ENCODE measurements at places on chromosomes 16 and 17.

GRCh38 chr16:31385680-31386079 is 7.5 kb upstream of the ITGAD start:
- DNase-seq, result no peak

DNA sequence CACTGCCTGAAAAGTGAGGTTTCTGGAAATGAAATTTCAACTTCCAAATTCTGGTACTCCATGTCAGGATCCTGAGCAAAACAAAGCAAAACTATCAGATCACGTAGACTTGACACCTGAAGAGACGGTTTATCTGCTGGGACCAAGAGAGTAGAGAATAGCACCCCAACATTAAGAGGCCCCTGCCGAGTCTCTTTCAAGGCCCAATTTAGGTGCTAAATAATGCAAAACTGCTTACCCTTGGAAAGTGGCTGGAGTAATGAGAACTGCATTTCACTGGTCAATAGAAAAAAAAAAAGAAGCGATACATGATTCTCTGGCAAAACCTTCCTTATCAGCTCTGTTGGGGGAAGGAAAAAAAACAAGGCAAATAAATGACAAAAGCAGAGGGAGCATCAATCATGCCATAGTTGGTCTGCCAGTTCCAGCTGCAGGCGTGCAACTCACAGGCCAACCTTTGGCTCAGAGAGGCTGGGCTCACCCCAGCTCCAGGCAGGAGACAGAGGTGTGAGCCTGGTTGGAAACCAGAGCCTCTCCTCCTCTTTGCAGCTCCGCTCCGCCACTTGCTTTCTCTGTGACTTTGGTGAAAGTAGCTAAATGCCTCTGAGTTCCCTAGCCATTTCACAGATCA is 595.2 kb downstream of the TOX3 start:
- DNase-seq, result no peak

GRCh38 chr17:81930142-81931125 is 2.9 kb upstream of the MAFG start:
- no peak for DNase-seq

GRCh38 chr16:56643080-56643778 is 4.8 kb downstream of the MT1A start:
- peak; percentile 80 for DNase-seq

DNA sequence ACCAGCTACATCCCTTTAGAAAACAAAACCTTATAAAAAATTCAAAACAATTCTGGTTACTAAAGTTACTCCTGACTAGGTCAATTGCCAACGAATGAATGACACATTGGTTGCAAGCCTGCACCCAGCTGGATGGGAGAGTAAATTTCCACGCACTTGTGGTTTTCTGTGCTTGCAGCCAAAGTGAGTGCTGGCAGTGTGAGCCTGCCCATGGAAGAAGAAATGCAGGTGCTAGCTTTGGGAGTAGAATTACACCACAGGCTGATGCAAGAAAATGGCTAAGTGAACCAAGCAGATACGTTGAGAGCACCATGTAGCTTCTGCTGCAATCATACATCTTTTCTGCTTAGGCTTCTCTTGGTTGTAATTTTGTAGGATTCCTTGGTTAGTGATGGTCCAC is 74.6 kb downstream of the SYCE1L start:
- no peak for DNase-seq

GRCh38 chr16:56192986-56193945 is 2.0 kb downstream of the GNAO1 start:
- no peak for DNase-seq

DNA sequence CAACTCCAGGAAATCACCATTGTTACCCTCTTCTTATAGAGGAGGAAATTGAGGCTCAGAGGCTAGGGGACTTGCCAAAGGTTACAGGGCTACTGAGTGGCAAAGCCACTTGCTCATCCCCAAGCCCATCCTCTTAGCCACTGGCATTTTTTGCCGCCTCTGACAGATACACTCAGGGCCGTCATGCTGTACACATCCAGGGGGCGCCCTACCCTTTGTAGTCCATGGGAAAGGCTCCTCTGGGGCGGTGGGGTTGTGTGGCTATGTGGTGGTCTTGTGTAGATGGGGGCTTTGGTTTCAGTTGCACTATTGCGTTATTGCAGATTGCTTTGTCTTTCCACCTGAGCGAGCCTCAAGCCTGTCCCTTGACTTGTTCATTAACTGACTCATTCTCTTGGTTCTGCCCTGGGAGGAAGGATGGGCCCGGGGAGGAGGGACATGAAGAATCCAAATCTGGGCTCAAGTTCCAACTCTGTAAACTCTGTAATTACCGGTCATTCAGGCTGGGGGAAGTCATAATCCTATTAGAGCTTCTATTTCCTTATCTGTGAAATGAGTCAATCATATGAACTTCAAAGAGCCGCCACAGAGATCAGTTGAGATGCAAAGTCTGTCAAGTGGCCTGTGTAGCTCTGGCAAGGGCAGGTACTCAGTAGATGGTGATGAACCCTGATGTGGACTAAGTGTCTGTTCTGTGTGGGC is 2.8 kb downstream of the NOS2 start:
- DNase-seq, result no peak

- DNase-seq, result no peak
Observed at GRCh38 chr16:23941963-23942564, 106.3 kb downstream of the PRKCB start.

GRCh38 chr17:41937970-41938954 is 7.8 kb downstream of the ODAD4 start:
- DNase-seq, result peak; percentile 97

DNA sequence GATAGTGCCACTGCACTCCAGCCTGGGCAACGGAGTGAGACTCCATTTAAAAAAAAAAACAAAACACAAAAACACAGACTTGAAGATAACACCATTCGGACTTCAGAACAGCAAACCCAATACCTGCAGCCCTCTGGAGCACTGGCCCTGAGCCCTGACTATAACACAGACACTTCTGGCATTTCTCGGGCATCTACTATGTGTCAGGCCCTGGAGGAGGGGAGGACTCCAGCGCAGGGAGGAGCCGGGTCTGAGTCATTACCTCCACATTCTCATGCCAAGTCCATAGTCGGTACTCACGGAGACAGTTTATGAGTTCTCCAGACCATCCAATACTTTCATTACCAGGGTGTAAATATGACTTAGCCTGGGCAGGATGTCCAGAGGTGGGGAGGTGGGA is 48.8 kb downstream of the PITPNM3 start:
- no peak for DNase-seq

- DNase-seq, result no peak
Observed at GRCh38 chr17:71601894-71602504, 518.8 kb upstream of the SOX9 start.

DNA sequence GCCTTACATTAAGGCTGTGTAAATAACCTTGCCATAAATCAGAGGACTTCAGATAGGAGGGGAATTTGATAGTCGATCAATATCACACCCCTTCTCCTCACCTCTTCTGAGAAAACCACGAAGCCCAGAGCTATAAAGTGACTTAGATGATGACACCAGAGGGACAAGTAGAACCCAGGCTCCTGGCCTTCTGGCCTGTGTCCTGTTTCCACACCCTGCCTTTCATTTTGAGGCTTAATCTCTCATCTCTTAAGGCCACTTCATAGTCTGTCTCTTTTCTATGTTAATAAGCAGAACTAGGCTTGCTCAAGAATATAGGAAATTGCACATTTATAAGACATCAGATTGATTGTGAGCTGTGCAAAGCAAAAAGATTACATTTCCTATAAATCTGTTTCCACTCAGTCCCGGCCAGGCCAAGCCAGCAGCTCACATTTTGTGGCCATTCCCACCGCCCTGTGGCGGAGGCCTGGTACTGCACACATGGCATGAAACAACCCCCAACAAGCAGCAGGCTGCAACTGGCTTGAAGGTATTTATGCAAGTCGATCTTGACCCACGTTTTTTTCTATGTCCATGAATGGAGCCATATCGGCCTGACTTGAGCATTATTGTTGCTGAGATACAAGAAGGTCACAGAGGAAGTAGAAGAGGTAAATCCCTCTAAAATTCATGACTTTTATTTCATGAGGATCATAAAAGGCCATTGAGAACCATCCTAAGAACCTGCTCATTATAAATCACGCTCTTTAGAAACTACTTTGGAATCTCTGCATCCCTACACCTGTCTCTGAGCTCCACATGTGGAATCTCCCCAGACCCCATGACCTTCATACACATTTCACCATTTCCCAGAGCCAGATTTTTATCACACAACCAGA is 93.7 kb downstream of the PMP22 start:
- peak; percentile 75 for DNase-seq

- DNase-seq, result no peak
Observed at GRCh38 chr16:49049191-49049590, 232.4 kb downstream of the CBLN1 start.

GRCh38 chr16:13829697-13830299 is 90.2 kb upstream of the ERCC4 start:
- no peak for DNase-seq

DNA sequence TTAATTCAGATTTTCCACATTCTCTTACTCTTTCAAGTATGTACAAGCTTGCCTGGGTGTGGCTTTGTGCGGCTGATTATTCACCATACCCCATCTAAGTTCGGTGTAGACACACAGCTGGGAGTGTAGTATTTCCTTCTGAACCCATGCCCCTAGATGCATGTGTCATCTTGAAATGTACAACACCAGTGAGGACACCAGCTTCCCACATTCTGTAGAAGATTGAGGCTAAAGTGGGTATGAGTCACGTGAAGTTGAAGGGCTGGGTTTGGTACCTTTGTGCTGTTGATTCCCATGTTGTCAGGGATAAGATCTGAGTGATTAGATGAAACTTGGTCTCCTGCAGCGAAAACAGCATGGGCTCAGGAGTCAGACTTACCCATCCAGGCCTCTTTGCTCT is 14.6 kb upstream of the DHX8 start:
- DNase-seq, result no peak

GRCh38 chr16:4389051-4389955 is 17.7 kb downstream of the VASN start:
- DNase-seq, result no peak

GRCh38 chr17:42751628-42752027 is 6.8 kb upstream of the EZH1 start:
- DNase-seq, result peak; percentile 46

DNA sequence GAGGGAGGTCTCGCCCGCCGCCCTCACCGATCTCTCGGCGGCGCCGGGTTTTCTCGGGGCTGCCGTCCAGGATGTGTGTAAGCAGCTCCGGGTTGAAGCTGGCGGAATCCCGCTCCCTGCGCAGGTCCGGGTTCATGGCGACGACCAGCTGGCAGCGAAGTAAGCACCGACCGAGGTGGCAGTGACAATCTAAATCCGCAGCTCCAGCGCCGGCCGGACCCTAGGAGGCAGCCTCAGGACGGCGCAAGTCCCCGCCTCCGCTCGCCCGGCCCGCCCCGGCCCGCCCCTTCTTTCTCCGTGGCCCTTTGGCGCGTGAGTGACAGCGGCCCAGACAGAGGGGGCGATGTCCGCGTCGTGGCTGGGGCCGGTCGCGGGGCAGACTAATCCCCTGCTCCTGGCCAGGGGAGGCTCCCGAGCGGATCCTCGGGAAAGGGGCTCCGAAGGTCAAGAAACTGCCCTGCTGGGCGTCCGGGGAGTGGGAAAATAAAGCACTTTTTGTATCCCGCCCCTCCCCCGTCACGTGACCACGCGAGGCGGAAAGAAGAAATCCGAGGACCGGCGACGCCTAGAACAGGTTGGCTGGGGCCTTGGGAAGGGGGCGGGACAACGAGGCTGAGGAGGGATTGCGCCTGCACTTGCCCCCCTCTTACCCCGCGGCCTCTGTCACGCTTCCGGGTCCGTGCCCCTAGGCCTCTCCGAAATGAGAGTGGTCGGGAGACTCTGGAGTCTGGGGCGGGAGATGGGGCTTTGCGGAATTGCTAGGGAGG is at the start of the genes ACOX1 and TEN1:
Gene ACOX1 (minus strand): TSS at position 229 of the 767 bp plus-strand sequence. CDS start 93 bp downstream, at position 136.
Gene TEN1 (plus strand): TSS at position 303 of the 767 bp plus-strand sequence. CDS start 6,953 bp downstream, outside the sequence.
- peak; percentile 99 for DNase-seq

DNA sequence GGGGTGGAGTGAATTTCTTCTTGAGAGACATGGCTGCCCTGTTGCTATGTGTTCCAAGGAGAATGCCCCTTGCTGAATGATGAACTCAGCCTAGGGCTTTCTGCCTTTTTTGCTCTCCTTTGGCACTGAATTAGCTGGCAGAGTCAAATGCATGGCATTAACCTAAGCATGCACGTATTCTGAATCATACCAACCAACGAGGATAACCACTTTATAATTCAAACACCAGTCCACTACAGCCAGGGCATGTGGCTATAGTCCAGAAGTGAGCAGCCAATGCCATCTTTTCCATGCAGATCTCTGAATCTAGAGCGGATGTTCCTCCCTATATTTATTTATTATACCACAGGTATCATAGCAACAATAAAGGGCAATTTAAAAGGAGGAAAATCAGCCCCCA is 15.7 kb downstream of the TMIGD1 start:
- DNase-seq, result no peak

DNA sequence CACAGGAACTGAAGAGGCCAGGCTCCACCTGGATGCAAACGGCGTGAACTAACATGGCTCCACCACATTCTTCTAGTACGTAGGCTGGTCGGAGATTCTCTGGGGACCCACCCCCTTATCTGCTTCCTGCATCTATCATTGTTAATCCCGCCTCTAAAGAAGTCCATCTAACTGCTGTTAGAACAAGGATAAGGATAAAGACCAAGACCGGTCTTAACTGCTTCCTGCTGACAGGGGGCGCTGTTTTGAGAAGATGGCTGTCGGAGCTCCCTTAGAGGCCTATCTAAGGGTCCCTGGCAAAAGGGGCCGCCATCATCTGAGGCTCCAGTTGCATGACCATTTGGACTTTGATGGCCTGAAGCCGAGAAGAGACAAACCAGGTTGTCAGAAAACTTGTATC is 25.8 kb upstream of the TNFSF12 start:
- peak; percentile 70 for DNase-seq

GRCh38 chr16:68739964-68740627 is 3.0 kb downstream of the CDH1 start:
- no peak for DNase-seq

- peak; percentile 18 for DNase-seq
Observed at GRCh38 chr17:32769846-32770245, 107.1 kb downstream of the MYO1D start.

DNA sequence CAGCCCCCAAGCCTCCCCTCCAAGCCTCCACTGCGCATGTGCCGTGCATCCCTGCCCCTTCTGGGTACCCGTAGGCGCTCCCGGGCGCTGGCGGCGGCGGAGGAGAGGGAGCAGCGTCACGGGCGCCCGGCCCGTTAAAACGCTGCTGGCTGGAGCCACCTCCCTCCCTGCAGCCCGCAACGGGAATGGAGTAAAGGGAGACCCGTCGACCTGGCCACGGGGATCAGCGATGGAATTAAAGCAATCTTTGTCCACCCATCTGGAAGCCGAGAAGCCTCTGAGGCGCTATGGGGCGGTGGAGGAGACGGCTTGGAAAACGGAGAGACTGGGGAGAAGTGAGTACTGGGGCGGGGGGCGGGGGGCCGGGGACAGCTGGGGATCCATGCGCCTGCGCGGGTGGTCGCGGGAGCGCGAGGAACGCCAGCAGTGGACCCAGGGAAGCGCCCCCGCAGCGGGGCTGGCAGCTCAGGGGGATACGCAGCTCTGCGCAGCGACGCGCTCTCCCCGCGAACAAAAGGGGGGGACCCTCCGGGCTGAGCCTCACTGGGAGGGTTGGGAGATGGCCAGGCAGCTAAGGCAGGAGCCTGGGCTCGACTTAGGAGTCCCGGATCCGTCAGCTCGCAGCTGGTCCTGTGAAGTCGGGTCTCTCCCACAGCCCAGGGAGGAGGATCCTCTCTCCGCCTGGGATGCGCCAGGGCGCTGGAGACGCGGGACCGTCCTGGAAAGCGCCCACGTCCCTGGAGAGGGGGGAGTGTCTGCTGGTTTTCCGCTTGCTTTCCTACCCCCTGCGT is at the start of gene BMERB1:
Gene BMERB1 (plus strand): TSS at position 164 of the 791 bp plus-strand sequence. CDS start 66 bp downstream, at position 230.
- peak; percentile 76 for DNase-seq

Data from hematopoietic multipotent progenitor cell treated with erythropoietin and hydrocortisone succinate and interleukin-3 and kit ligand, for 4 days (in vitro differentiated cells).